CD14-positive monocyte (primary cell): ENCODE measurements at places on chromosomes 12 and 14.

GRCh38 chr12:104680491-104680890 lies 223.7 kb downstream of the CHST11 start:
- DNase-seq, result peak; percentile 55

GRCh38 chr12:92065018-92065499 lies 80.6 kb downstream of the BTG1 start:
- peak; percentile 84 for DNase-seq

DNA sequence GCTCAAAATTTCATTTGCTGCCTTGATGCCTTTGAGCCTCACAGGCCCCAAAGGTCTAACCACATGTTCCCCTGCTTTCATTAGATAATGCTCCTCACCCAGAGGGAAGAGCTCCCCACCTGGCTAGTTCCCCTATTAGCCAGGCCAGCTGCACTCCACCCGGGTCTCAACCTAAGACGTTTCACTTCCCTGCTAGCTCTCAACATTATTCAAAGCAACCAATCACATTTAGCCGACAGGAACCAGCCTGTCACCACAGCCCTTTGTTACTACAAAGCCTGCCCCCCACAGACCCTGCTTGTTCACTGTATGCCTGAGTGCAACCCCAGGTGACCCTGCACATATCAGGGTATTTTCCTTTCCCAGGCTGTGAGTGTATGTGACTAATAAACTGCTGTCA lies 78.6 kb downstream of the SLC15A5 start:
- no peak for DNase-seq

DNA sequence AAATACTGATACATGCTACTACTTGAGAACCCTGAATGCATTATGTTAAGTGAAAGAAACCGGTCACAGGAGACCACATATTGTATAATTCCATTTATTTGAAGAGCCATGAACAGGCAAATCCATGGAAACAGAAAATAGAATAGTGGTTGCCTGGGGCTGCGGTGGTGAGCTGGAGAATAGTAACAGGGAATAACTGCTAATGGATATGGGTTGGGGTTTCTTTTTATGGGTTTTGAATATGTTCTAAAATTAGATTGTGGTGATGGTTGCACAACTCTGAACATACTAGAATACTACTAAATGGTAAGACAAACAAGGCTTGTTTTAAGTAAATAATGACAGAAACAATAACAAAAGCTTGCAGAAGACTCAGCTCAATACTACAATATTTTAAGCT lies 293.0 kb downstream of the BTG1 start:
- no peak for DNase-seq

DNA sequence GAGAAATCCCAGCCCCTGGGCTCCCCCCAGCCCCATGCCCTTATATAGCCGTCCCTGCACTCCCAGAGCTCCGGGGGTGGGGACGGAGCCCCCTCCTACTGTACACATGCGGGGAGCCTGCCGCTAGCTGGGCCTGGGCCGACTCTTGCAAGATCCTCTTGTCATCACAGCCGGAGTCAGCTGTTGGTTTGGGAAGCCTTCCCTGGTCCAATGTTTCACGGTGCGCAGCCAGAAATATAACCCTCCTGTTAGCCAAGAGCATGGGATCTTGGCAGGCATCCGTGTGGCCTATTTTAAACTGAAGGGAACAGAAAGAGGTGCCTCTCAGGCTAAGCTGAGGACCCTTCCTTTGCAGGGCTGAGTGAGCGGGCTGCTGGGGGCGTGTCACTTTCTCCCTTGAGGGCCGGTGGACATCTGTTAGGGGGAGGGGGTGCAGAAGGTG lies 175.3 kb downstream of the TSPAN9 start:
- no peak for DNase-seq

DNA sequence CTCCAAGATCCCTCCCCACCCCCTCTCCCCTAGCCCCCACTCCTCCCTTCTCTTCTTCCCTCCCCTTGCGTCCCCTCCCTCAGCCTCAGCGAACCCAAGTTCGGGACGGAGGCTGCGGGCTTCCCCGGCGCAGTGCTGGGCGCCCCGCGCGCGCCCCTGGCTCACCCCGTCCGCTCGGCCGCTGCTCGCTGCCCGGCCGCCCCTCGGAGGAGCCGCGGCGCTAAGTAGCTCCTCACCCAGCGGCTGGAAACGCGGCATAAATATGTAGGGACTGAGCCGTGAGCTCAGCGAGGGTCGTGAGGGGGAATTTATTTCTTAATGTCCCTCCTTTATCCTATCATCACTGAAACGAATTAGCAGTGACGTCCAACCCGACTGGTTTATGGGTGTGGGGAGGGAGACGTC lies at the start of gene NOS1:
Gene NOS1, minus strand, starts transcription at position 280 of the 405 bp plus-strand sequence. CDS start 30,557 bp downstream, outside the sequence.
- DNase-seq, result no peak

- no peak for DNase-seq
These were observed 137.4 kb upstream of the C14orf180 start for GRCh38 chr14:104442107-104442551.

- no peak for DNase-seq
These were observed 63.5 kb upstream of the MYF6 start for GRCh38 chr12:80643961-80644360.

- DNase-seq, result no peak
These were observed 19.0 kb upstream of the ATF7 start for GRCh38 chr12:53645165-53645564.

GRCh38 chr14:87896393-87897380 lies 96.3 kb downstream of the GALC start:
- DNase-seq, result peak; percentile 19

DNA sequence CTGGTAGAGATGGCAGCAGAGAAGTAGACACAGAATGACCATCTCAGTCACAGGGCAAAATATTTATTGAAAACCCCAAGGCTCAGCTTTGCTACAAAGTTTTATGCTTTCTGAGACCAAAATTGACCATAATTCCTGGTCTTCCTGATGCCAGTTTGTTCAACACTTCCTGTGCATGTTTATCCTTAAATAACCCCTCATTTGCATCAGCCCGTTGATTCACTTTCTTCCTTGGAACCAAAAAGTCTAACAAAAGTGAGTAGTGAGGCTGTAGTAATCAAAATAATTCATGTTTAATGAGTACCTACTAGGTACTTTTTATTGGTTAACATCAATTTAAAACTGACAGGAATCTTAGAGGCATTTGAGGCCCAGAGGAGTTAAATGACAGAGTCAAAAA lies 51.7 kb downstream of the TRHDE start:
- no peak for DNase-seq

- no peak for DNase-seq
These were observed 64.8 kb downstream of the DAD1 start for GRCh38 chr14:22524115-22524783.

GRCh38 chr14:21501568-21501967 lies 9.6 kb downstream of the METTL3 start:
- DNase-seq, result no peak

DNA sequence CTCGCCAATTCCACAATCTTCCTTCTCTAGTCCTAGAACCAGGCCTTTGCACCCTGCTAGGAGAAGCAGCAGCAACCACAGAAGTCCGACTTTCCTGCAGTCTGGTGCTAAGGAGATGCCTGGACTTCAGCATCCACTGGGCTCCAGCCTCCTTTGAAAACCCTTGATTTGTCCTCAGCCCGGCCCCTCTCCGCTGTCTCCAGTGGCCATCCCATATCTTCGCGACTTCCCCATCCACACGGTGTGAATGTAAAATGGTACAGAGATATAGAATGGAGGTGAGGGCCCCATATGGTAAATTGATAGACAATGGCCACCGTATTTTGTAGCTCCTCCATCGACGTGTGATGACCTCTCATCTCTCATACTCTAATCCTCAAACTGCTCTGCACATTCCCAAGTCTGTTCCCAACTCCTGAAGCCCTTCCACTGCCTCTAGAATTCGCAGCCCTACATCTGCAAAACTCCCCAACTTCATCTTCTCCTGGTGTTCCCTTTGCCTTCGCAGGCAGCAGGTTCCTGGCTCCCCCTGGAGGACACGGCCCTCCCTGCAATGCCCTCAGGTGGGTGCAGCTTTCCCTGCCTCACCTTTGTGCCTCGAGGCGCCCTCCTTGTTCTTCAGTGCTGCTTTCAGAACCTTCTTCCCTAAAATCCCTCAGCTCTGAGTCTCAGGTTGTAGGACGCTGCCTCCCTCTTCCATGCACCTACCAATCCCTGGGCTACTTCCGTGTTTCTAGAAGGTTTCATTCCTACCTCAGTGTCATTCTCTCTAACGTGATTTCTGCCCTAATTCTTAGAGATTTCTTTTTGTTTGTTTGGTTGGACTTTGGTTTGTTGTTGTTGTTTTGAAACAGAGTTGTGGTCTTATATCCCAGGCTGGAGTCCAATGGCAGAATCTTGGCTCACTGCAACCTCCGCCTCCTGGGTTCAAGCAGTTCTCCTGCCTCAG lies 36.7 kb downstream of the TMBIM6 start:
- DNase-seq, result peak; percentile 36

DNA sequence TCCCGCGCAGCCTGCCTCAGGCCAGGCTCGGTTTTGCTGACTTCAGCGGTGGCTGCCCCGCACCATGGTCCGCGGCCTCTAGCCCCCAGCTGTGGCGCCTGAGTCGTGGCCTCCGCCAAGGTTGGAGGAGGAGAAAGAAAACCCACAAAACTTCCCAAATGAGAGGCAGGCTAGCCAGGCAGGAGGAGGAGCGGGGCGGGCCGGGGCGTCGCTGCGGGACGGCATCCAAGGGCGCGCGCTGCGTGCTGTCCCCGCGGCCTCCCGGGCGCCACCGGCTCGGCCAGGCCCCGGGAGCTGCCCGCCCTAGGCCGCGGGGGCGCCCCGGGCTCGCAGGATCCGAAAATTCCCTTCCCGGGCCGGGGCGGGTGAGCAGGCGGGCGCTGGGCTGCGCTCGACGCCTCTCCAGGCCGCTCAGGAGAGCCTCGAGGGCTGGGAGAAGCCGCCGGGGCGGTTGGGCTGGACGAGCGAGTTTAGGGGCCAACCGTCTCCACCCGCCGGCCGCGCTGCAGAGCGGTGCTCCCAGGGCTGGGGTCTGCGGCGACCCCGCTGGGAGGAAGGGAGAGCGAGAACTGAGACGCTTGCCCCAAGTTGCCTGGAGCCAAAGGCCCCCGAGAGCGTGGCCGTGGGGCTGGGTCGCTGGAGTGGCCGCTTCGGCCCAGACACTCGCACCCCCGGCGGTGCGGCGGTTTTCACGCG lies at the start of gene EFS:
Gene EFS, minus strand, starts transcription at position 137 of the 696 bp plus-strand sequence. CDS start 147 bp downstream, outside the sequence.
- DNase-seq, result no peak

- DNase-seq, result no peak
These were observed 47.4 kb downstream of the ST8SIA1 start for GRCh38 chr12:22287101-22287500.

DNA sequence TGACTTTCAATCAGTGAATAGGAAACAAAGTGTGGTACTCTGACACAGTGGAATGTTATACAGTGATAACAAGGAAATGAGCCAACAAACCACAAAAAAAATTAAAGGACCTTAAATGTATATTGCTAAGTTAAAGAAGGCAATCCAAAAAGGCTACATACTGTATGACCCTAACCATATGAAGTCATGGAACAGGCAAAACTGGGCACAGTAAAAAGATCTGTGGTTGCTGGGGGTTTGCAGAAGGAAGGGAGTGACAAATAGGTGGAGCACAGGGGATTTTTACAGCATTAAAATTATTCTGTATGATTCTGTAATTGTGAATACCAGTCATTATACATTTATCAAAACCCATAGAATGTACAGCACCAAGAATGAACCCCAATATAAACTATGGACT lies 112.6 kb downstream of the KCNC2 start:
- DNase-seq, result no peak

DNA sequence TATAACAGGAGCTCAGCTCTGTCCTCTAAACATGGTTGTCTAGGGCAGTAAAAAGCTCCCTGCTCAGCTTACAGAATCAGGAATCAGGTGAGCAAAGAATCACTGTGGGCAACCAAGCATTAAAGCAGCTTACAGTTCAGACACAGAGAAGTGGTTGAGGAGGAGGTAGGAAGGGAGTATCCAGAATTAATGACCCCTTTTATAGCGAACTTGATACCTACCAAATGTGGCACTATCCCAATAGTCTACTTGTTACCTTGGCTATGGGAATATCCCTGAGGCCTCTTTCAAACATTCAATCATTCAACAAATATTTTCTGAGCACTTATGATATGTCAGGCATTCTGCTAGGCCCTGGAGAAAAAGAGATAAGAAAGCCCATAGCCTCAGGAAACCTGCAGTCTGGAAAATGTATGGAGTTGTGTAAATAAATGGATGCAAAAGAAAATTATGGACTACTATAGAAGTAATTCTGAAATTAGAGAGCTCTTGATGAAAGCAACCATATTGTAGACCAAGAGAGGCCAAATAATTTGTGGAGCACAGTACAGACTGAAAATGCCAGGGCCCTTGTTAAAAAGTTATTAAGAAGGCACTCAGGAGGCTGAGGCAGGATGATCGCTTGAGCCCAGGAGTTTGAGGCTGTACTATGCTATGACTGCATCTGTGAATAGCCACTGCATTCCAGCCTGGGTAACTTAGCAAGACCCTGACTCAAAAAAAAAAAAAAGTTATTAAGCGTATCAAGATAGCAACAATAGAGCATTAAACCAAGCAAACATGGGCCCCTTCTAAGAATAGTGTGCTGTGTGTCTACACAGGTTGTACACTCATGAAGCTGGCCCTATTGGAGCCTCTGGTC lies 134.0 kb upstream of the CPSF6 start:
- no peak for DNase-seq

DNA sequence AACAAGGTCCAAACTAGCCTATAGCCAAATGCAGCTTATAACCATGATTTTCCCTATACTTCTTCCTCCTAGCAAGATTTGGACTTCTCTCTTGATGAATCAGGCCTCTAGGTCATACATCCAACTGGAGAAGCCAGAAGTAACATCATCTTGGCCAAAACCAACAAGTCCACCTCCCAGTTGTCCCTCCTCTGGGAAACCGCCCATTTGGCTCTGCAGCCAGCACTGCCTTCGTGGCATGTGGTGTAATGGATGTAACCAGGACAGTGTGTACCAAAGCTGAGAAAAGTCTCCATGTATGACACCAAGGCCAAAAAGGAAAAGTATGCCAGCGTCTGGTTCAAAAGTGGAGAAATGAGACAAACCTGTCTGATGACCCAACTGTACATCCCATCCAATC lies 59.3 kb upstream of the VASH1 start:
- DNase-seq, result no peak

DNA sequence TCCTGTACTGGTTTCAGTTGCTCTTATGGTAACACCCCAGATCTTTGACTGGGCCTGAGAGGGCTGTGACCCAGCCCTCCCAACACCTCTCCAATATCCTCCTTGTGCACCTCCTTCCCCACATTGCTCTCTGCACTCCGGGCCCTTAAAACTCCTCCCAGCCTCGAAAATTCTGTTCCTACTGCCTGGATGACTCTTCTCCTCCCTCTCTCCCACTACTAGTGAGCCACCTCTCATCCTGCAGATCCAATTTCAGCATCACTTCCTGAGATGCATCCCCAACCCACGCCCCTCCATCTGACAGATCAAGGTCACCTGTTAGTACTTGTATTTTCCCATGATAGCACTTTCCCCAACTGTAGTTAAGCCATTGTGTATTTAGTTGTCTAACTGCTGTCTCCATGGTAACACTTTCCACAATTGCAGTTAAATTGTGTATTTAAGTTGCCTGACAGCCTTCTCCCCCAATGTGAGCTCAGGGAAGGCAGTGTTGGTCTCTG lies 11.5 kb upstream of the NT5DC3 start:
- DNase-seq, result no peak

- no peak for DNase-seq
These were observed 61.0 kb downstream of the PPM1A start for GRCh38 chr14:60309867-60310552.

GRCh38 chr14:25111061-25111601 lies 61.2 kb upstream of the STXBP6 start:
- no peak for DNase-seq
